AG10803 (cell line): ENCODE measurements at places on chromosomes 16 and 17.

DNA sequence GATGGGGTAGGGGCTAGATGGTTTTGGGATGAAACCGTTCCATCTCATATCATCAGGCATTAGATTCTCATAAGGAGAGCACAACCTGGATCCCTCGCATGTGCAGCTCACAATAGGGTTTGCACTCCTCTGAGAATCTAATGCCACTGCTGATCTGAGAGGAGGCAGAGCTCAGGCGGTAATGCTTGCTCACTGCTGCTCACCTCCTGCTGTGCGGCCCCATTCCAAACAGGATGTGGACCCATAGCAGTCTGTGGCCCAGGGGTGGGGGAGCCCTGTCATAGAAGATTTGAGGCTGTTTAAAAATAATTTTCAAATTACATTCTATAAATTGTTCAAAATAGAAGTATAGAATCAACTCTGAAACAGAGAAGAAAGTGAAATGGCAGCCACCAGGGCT is 50.8 kb downstream of the PHKB start:
- no peak for DNase-seq

DNA sequence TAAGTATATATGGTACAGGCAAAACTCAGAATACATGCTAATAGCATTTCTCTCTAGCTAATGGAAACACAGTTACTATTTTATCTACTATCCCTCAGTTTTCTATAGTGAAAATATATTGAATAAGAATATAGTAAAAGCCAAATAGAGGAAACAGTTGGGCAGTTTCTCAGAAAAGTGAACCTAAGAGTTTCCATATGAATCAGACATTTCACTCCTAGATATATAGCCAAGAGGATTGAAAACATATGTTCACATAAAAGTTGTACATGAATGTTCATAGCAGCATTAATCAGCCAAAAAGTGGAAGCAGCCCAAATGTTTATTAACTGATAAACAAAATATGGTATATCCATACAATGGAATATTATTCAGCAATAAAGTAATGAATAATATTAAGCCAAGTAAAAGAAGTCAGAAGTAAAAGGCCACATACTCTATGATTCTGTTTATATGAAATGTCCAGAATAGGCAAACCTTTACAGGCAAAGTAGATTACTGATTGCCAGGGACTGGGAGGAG is 134.6 kb downstream of the CYB561 start:
- no peak for DNase-seq

DNA sequence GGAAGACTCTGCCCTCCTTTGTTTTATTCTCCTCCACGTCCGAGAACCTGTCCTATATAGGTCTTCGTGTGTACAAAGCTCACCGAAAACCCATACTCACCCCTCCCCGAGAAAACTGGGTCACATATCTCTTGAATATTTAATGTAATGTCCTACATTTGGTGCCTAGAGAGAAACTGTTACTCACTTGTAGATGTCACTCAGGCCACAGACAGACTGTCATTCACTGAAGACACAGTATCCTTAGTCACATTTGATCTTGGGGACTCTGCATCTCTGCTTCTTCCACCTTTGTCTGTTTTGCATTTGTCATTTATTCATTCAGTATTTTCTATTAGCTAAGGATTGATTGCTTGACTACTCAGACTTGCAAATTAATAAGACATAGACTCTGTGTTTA is 131.8 kb upstream of the TBX2 start:
- DNase-seq, result no peak

DNA sequence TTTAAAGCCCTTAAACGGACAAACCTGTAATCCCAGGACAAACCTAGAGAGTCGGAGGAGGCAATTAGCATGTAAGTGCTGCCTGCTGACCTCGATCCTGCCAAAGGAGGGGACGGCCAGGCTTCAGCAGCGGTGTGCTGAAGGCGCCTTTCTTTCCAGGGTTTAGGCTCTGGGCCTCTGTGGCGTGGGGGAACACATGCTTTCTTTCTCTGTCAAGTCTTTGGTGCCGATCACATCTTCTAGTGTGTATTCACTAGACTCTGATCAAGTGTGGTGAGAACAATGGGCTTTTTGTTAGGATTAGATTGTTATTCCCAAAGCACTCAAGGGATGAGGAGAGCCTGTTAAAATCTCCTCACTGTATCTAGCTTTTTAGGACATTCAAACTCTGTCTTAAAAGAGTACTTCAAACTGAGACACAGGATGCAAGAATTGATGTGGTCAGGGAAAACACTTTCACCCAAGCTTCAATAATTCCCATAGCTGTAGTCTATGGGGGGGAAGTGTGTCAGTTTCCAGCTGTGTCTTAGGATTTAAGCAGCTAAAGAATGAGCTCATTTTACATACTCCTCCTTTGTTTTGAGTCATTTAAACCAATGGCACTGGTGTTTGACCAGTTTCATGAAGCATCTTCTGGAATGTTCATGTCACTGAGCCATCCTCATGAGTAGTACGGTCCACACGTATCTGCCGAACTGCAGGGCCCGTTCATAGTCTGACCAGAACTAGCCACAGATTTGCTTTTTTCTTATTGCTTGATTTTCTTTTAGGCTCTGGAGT is 51.2 kb downstream of the RPA1 start:
- peak; percentile 38 for DNase-seq

DNA sequence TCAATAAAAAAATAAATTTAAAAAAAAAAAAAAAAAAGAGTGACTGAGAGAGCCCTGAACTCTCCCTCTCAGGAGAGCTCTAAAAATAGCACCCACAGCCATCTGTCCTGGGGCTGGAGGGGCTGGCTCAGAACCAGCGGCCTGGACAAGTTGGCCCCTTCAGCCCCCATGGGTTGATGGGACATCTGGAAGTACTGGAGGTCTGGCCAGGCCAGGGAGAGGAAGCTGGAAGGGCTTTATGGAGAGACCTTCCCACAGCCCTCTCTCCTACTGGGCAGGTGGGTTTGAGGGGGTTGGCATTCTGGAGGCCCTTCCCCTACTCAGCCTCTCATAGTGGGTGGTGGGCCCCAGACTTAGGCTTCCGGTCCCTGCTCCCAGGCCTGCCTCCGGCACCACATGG is 93.7 kb upstream of the TMEM97 start:
- no peak for DNase-seq
